Activated gamma-delta T cell (primary cell): ENCODE measurements at places on chromosomes 13 and 19.

- no peak for DNase-seq
Measured at GRCh38 chr19:38012944-38013343, 105.9 kb downstream of the SIPA1L3 start.

DNA sequence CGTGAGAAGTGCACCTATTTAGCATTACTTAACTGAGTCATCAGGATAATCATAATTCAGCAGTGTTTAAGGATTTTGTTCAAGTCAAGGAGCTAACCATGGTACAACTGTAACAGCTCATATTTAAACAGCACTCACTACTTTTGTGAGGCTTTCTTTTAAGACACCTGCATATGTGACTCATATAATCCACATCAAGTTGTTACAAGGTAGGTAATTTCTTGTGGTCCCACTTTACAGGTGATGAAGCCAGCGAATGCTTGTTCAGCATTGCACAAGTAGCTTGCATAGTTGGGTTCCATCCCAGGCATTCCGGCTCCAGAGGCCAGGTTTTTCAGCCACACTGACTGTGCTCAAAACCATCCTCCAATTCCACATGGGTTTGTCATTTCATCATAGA lies 569.2 kb downstream of the MYO16 start:
- no peak for DNase-seq

GRCh38 chr19:50794876-50795663 lies 4.9 kb downstream of the ACP4 start:
- DNase-seq = no peak

DNA sequence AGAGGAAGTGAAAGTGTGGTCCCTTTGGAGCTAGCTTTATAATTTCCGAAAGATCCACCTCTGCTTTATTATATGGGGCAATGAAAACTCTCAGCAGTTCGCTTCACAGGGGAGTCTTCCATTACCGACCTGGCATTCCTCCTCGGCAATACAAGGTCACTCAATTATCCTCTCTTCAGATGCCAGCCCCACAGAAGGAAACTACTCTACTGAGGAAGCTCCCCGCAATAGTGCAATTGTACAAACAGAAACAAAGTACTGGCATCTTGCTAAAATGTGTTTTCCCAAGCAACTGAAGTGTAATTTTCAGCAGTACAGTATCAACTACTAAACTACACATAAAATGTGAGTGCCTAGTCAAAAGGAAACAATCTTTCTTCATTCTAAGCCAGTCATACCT lies 702.0 kb downstream of the PCDH9 start:
- no peak for DNase-seq

- no peak for DNase-seq
Measured at GRCh38 chr13:77810430-77810829, 108.2 kb downstream of the EDNRB start.

GRCh38 chr13:111904166-111904565 lies 162.8 kb upstream of the SOX1 start:
- no peak for DNase-seq

DNA sequence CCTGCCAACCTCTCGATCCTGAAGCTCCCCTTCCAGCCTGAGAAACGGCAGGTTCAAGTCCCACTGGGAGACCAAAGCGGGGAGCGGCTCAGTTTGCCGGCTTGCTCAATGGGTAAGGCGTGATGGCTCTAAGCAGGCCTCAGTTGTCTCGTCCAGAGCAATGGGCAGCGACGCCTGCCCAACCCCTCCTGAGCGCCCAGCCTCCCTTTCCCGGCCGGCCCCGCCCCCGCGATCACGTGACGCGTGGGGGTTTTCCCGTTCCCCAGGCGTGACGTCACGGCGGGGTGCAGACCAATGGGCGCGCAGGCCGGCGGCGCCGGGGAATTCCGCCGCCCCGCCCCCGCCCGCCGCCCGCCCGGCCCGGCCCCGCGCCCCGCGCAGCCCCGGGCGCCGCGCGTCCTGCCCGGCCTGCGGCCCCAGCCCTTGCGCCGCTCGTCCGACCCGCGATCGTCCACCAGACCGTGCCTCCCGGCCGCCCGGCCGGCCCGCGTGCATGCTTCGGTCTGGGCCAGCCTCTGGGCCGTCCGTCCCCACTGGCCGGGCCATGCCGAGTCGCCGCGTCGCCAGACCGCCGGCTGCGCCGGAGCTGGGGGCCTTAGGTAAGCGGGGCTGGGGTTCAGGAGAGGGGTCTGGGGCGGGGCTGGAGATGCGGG lies at the start of gene RELB:
TSS of gene RELB (plus strand) at position 378 of the 653 bp plus-strand sequence. CDS start at position 494, 116 bp downstream.
- peak; percentile 95 for DNase-seq

DNA sequence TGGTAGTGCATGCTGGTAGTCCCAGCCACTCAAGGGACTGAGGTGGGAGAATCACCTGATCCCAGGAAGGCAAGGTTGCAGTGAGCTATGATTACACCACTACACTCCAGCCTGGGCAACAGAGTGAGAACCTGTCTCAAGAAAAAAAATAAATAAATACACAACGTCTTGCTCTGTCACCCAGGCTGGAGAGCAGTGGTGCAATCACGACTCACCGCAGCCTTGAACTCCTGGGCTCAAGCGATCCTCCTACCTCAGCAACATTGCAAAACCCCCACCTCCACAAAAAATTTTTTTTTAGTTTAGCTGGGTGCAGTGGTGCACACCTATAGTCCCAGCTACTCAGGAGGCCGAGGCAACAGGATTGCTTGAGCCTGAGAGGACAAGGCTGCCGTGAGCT lies 8.8 kb downstream of the TPM4 start:
- DNase-seq = no peak

GRCh38 chr19:51060336-51060735 lies 4.6 kb downstream of the KLK13 start:
- DNase-seq = no peak

GRCh38 chr13:106488076-106488475 lies 47.4 kb downstream of the EFNB2 start:
- DNase-seq = no peak

DNA sequence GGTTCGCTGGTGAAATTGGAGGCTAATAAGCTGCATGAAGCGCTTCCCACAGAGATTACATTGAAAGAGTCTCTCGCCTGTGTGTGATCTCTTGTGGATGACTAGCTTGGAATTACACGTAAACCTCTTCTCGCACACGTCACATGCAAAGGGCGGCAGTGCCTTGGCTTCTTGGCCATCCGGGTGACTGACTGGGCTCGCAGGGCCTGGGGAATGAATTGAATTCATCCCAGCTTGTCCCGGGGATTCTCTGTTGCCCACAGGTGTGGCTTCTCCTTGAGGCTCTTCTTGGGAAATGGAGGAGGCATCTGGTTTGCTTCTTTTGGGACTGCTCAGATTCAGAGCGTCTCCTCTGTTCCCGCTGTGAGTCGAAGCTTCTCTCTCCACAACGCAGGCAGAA lies 19.8 kb downstream of the ZSCAN5C start:
- no peak for DNase-seq

GRCh38 chr19:40278361-40279035 lies 6.6 kb downstream of the AKT2 start:
- DNase-seq = no peak

DNA sequence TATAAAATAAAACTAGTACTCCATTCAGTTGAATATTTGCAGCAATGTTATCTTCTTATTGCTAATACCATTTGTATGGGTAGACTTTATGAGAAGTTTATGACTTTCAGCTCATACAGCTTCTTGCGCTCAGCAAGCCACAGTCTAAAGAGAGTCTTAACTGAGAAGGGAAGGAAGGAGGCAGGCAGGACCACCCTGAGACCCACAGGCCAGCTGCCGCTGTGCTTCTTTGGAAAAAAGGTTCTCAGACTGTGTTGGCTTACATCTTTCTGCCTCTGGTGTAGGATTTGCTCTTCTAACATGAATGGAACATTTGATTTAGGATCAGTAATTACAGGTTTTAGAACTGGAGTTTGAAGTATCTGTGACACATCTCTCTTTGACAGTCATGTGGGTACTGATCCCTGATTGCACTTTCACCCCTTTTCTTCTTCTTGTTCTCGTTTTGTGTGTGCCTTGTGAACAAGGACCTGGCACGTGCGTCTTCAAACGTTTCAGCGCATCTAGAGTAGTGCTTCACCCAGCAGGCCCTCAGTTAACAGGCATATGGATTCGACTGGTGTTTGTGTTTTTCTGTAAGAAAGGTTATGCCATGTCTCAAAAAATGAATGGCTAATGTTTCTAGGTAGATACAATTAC lies 7.1 kb upstream of the GPR18 start:
- no peak for DNase-seq

DNA sequence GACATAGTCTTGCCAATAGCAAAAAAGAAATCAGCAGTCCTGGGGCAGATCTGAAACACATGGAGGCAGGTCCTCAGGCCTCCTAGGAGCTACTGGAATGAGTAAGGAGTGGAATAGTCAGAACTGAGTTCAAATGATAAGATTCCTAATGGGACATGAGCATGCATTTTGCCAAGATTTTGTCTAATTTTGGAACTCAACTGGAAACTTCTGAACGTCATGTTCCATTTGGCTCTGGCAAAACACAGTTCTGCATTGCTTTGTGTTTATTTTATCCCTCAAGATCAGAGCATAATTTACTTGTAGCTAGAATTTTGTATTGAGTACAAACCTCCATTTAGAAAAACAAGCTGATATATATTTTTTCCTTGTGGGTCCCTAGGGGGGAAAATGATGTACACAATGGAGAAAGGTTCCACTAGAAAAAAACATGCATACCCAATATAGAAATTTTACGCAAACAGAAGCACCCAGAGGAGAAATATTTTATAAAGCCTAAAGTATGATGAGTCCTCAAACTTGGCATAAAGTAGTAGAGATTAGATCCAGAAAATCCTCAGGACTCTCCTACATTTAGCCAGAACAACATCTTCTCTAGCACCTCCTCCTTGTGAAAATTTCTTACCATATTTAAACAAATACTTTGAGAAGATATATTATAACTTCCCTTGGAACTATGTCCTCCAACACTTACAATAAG lies 149.0 kb upstream of the SERP2 start:
- DNase-seq = no peak

- no peak for DNase-seq
Measured at GRCh38 chr19:51460164-51460992, 2.1 kb upstream of the SIGLEC8 start.

DNA sequence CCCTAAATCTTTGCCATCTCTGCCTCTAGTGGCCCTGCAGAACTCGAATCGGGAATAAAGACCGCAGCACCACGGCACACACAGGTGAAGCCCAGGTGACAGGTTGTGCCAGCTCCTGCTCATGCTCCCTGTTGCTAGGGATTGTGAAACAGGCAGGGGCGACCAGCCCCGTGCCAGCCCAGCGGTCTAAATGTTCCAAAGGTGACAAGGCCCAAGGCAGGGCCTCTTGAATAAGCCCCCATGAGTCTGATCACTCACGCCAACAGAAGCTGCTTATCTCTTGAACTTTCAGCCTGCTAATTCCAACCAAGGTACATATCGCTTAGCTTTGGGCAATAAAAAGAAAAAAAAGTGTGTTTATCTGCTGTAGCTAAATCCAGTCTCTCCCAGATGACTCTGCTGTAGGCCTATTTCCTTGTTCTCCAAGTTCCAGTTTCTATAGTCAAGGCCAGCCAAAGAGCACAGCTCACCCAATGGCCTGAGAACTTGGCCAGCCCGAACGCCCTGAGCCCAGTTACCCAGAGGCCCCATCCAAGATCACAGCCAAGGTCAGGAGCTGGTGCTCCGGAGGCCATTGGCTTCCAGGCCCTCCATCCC lies 191.1 kb upstream of the GPR12 start:
- DNase-seq = no peak

DNA sequence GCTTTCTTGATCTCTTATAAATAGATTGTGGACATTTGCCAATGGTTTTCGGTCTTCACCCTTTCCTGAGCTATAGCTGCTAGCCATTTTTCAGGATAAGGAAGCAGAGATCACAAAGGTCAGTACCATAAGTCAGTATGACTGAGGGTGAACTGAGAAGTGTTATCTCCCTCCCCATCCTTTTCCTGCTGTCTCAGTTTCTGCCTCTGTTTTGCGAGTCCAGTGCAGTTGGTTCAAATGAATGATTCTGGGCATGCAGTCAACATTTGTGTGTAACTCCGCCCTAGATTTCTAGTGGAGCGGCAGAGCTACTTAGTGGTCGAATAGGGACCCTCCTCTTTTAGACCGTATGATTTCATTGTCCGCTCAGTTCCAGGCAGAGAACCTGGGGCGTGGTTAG lies 460.8 kb upstream of the ARGLU1 start:
- no peak for DNase-seq

DNA sequence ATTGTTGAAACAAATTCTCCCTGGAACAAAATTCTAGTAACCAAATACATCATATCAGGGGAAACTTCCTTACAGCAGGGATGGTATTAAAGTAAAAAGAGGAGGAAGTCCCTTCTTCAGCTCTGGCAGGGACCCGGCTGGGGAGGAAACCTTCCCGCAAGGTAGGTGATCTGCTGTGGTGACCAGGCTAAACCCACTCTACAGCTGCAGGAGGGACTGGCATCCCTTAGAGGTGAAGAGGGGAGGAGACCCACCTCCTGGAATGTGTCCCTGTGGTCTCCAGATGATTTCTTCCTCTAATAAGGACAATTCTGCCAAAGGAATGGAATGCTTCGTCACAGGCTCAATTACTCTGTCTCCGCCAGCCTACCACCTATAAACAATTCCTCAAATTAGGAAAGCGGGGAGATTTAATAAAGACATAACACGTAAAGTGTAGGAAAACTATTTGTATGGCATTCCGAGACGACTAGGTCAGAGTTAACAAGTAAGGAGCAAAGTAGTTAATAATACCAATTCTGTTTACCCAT lies 637 bp upstream of the PDS5B start:
- DNase-seq = no peak

DNA sequence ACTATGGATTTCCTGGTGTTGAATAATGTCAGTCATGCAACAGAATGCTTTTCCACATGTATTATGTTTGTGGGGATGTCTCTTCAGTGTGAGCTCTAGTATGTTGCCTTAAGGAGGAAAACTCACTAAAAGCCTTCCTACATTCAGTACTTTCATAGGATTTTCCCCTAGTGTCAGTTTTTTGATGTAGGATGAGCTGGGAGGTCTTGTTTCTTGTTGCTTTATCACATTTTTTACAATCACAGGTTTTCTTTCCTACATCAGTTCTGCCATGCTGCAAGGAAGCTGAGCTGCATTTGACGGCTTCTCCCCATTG lies 8.5 kb upstream of the USP29 start:
- no peak for DNase-seq

- no peak for DNase-seq
Measured at GRCh38 chr13:30968846-30969245, 36.4 kb downstream of the TEX26 start.

GRCh38 chr19:13016628-13017305 lies 21.5 kb downstream of the NFIX start:
- no peak for DNase-seq

- DNase-seq = no peak
Measured at GRCh38 chr13:102977471-102977870, 88.7 kb downstream of the SLC10A2 start.

DNA sequence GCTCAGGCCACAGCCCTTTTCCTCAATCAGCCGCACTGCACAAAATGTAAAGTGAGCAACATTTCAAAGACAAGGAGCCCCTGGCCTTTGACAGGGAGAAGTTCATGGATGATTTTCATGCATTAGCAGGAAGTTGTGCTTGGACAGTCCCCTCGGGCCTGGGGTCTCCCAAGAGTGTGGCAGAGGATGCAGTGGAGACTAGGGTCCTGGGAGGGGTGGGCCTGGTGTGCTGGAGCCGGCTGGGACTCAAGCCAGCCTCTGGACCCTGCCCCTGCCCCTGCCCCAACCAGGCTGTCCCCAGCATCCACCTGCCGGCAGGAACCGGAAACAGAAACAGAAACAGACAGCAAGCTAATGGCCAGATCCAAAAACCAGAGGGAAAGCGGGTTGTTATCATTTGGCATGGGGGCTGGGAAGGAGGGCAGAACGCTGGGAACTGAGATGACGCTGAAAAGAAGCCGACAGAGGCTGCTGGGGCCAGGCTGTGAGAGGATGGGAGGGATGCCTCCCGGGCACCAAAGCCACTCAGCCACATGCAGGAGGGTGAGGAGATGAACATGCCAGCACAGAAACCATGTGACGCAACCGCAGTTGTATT lies 2.3 kb downstream of the GAS6 start:
- DNase-seq = no peak
